ENCODE measurements at places on chromosomes 3 and 15.

GRCh38 chr3:113157408-113158030, 53.8 kb upstream of the BOC start:
- no peak for DNase-seq

- no peak for DNase-seq
Observed at GRCh38 chr15:36797128-36797527, 217.7 kb downstream of the CDIN1 start.

DNA sequence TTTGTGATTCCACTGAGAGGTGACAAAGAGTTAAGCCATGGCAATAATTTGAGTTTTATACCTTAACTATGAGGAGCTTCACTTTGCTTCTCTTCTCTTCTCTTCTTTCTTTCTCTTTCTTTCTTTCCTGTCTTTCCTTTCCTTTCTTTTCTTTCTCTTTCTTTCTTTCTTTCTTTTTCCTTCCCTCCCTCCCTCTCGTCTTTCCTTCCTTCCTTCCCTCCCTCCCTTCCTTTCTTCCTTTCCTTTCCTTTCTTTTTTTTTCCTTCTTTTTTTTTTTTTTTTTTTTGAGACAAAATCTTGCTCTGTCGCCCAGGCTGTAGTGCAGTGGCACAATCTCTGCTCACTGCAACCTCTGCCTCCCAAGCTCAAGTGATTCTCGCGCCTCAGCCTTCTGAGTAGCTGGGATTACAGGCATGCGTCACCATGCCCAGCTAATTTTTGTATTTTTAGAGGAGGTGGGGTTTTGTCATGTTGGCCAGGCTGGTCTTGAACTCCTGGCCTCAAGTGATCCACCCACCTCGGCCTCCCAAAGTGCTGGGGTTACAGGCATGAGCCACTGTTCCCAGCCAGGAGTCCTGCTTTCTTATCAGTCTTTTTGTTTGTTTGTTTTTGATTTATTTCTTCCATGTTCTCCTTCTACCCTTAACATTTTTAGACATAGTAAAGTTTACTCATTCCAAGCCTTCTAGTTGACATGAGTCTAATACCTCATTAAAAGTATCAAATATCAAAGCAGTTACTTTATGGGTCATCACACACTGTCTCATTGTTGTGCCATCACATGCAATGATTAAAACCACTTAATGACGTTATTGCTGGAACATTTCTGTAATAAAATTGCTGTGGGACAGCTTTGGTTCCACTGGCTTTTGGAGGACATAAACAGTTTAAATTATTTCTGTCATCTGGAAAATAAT, 29.9 kb downstream of the SLC49A4 start:
- DNase-seq, result no peak

DNA sequence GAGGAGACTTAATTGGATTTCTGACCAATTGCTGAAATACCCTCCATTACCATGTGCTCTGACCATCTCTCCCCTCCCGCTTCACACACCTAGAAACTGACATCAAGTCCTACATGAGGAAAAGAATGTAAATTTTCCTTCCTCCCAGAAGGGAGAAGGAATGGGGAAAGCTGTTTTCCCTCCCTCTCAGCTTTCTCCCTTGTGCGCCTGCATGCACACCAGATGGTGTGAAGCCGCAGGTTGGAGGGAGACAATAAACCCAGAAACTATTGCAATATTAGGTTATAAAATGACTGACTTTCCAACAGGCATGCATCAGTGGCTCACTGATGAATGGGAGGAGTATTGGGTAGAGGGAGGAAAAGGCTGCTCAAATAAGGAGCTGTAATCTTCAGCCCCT, 50.9 kb downstream of the MB21D2 start:
- no peak for DNase-seq

- no peak for DNase-seq
Observed at GRCh38 chr3:106957029-106957428, 420.2 kb upstream of the CCDC54 start.

- DNase-seq, result no peak
Observed at GRCh38 chr3:156158656-156159295, 38.4 kb downstream of the KCNAB1 start.

- DNase-seq, result no peak
Observed at GRCh38 chr15:68994981-68995761, 19.3 kb upstream of the NOX5 start.

- no peak for DNase-seq
Observed at GRCh38 chr15:100723315-100723801, 121.0 kb downstream of the ASB7 start.

DNA sequence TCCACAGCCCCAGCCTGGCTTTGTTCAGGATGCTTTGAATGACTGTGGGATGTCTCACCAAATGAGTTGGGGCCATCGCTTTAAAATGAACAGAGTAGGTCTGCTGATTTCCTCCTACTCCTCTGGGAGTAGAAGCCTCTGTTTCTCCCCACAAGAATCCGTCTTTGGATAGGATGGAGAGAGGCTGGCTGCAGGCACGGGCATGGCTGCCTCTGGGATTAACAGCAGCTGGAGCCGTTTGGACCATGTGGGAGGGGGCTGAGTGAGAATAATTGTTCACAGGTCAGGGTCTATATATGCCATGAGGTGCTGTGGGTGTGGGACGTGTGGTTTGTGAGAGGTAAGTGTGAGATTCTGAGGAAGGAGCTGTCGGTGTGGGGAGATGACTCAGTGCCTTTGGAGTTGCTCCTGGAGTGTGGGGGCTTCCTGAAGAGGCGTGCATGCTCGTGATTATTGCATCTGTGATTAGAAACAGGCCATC, 48.0 kb upstream of the APEH start:
- no peak for DNase-seq

DNA sequence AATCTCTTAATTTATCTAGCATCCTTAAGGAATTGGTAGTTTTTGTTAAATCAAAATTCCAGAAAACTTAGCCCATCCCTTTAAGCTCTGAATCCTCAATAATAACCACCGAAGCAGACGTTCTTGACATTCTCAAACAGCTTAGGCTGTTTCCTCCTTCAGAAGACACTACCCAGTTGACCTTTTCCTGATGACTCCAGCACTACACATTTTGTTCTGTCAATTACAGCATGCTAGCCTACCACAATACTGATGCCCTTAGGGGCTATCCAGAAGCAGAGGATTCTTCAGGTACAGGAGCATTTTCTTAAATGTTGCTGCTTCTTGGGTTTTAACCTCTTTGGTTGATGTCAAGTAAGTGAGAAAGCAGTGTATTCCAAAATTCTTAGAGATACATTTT, 33.4 kb downstream of the ETV5 start:
- DNase-seq, result no peak

- no peak for DNase-seq
Observed at GRCh38 chr15:80036071-80036470, 23.4 kb upstream of the ZFAND6 start.

DNA sequence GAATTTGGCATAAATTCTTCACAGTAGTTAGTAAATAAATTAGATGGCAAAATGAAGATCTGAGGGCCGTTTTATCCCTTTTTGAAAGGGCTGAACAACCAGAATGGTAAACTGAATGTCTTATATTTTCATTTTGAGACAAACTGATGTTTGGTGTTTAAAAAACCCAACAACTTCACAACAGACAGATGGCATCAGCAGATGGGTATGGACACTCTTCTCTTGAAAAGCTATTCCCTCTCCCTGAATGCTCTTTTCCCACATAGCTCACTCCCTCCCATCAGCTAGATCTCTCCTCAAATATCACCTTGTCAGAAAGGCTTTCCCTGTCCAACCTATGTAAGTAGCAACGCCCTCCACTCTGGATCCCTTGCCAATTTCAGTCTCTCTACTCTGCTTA, 33.3 kb downstream of the EMC4 start:
- no peak for DNase-seq

DNA sequence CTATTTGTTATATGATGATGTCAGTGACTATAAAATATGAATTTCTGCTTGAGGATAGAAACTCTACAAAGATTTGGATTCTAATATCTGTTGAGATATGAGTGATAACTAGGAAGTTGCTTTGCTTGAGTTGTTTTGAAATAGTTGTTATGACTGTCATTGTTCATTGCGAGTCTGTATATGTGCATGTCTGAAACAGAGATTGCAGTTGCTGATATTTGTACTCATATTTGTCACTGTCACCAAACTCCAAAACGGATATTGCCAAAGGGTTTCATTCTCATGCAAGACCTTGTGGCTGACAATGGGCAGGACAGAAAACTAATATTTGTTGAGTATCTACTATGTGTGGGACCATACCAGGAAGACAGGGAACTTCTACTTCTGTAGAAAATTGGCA, 240.2 kb downstream of the CD47 start:
- DNase-seq, result no peak

GRCh38 chr3:136142592-136142991, 53.5 kb downstream of the MSL2 start:
- no peak for DNase-seq

DNA sequence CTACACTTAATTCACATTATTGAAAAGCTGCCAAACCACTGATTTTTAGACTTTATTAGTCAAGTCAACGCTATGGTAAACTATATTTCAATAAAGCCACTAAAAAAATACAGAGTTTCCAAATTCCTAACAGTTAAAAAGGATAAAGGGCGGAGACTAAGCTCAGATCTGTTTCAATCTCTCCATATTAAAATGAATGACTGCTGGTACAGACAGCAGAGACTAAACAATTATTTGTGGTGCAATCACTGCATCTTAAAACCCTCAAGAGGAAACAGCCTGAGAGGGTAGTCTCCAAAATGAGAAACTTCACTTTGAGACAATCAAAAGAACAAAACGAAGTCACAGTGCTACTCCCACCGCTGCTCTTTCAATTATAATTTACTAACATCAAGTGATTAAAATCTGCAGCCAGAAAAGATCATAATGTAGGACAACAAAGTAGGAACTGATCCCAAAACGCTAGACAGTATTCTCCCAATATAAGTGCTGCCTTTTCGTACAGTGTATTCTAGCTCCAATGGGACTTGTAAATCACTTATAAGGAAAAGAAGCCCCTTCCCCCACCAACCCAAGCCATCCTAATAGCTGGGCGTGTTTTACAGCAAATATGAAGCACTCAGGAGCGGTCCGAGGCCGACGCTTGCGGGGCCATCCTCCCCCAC, 1.2 kb downstream of the UBP1 start:
- peak; percentile 3 for DNase-seq

DNA sequence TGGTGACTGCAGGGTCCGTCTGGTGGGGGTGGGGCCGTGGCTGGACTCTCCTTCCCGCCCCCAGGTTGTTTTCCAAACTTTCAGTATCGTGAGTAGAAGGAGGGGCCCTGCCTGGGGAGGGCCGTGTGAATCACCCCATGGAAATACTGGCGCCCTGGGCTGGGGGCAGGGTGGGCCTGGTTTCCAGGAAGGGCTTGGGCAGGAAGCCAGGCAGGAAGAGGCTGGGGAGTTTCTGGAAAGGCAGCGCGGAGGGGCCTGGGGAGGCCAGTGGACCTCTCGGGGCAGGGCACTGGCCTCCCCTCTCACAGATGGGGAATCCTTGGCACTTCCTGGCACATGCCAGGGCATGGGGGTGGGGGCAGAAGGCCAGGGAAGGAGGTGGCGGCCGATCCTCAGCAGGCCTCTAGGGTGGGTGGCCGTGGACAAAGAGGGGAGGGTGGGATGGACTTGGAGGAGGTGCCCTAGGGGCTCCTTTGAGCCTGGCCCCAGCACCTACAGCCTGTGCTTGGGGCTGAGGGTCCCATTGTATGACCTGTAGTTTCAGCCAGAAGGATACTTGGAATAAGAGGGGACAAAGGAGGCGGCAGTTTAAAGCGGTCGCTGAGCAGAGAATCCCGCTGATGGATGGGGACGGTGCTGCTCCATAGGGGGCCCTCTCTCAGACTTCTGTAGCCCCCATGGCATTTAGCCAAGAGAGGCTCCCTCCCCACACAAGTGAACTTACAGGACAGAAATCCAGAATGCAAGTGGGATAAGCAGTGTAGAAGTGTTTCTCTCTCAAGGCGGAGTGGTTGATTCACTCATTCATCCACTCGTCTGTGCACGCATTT, 56.5 kb upstream of the GATA2 start:
- DNase-seq, result no peak

DNA sequence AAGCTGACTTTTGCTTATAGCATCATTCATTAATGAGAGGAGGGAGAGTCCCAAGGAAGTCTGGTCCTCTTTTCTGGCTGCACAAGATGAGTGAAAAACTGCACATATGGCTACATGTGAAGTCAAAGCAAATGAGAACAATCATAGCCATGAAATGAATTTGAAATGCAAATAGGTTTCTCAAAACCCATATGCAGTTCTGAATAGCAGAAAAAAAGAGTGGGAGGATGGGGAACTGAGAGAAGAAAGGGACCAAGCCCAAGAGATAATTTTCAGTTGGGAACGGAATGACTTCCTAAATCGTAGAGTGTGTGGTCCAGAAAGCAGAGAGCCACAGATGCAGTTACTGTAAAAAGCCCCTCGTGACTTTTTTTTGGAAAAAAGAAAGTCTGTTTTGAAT, 66.3 kb downstream of the GTPBP8 start:
- DNase-seq, result no peak

GRCh38 chr15:80152896-80153876, at the start of gene FAH:
Gene FAH, plus strand, starts transcription at chr15:80152999. Its CDS starts 56 bp downstream, at chr15:80153055.
- no peak for DNase-seq

DNA sequence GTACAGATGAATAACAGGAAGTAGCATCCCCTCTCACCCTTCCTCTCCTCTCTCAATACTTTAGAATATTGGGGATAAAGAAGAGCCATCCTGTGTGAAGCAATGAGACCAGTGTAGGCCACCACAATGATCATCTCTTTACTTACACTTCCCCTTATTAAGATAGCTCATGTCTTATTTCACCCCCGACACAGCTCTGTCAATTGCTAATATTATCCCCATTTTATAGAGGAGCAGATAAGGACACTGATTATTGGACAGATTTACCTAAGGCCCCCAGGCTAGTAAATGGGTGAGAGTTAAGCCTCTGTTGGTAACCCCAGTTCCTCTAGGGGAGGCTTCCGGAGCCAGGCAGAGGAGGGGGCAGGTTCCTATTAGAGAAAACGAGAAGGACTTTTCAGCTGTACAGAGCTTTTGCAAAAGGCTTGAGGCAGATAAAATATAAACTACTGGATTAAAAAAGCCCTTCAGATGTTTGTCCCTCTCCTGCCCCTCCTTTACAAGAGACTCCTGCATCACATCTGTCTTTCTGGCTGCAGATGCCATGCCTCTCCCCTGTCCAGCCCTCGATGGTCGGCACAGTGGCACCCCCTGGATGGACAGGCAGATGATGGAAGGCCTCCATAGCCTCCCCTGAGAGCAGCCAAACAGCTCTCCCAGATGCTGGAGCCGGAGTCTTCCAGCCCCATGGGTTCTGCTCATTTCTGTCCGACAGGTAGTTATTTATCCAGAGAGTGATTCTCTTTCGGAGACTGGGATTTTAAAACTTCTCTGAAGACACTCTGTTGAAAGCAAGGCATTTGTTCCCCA, 49.4 kb upstream of the LCTL start:
- no peak for DNase-seq
